ENCODE measurements at places on chromosomes 2 and 18.

DNA sequence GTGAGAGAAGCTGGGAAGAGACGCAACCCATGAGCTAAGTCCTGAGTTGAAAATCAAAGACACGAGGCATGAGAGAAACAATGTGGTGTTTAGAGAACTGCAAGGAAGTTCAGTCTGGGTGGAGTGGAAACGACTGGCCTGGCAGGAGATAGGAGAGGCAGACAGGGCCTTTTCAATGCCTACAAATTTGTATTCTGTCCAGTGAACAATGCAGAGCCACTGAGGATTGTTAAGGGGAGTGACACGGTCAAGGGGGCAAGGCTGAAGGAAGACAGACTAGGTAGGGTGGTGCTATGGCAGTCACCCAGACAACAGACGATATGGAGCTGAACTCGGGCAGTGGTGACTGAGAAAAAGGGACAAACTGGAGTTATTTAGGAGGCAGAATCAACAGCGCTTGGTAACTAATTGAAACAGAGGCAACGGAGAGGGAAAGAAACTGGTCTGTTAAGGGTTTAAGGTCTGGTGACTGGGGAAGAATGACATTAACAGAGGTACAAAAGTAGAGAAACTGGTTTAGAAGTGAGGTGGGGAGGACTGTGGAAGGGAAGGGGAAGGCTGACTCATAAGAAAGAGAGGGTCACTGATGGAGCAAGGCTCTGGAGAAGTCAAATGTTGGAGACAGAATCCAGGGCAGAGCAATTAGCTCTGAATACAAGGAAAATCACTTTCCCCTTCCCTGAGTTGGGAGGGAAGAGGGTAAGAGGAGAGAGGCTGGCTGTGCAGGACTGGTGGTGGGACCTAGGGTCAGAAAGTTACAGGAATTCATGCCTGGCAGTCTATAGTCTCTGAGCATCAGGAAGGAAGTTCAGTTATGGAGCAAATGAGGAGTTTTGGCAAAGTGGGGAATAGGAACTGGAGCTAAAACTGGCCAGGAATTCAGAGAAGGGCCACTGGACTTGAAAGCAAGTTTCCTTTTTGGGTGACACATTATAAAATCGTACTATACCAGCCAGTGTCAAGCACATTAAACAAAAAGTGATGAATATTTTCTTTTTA is 63.4 kb upstream of the CHRNA1 start:
- DNase-seq = no peak

DNA sequence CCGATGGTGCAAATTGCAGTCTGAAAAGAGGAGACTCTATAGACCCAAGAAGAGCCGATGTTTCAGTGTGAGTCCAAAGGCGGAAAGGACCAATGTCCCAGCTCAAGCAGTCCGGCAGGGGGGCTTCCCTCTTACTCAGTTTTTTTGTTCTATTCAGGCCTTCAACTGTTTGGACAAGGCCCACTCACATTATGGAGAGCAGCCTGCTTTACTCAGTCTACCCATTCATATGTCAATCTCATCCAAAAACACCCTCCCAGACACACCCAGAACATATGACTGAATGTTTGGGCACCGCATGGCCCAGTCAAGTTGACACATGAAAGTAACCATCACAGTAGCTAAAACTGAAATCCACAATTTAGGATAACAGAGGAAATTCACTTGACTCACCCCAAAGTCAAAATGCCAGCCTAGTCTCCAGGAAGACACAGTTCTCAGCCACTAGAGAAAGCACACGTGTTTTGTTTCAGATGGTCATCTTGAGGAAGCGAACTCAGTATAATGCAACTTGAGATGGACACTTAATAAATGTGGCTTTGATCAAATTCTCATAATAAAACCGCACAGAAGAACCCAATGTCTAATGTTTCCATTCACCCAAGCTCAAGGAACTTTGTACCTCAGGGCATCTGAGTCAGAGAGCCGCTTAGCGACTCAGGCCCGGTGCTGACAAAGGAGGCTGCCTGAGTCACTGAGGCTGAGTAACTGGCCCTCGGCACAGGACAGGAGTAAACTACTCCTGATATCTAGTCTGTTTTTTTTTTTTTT is 2.4 kb downstream of the FHL2 start:
- peak; percentile 76 for DNase-seq

DNA sequence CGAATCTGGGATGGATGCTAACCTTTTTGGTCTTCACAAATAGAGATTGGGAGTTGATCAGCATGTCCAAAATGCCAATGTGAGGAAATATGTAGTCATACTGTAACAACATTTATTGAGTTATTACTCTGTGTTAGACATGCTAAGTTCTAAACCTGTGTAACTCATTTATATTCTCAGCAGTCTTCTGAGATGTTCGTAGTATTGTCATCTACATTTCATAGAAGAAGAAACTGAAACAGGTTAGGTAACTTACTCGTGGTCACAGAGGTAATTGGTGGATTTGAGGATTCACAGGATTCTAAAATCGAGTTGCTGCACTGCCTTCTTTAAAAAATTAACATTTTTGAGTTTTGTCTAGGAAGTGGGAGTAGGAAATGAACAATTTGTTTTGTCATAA is 162.1 kb downstream of the UBE2E3 start:
- no peak for DNase-seq

DNA sequence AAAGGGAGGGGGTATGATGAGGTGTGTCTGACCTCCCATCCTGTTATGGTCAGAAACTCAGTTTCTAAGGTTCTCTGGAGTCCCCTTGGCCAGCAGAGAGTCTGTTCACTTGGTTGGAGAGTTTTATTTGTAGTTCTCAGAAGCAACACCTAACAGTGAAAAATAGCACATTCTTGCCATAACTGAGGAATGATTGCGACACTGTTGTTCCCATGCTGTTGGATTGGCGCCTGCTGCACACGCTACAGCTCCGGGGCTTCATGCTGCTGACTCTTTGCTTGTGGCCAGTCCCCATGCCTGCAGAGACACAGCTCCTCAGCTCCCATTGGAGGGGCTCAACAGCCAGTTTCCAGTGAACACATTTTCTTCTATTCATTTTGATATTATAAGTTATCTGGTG is 42.1 kb downstream of the TPGS2 start:
- no peak for DNase-seq

- no peak for DNase-seq
Observed at GRCh38 chr2:67666386-67667053, 269.4 kb downstream of the ETAA1 start.

- no peak for DNase-seq
Observed at GRCh38 chr2:169808221-169808620, 9.6 kb downstream of the SSB start.

DNA sequence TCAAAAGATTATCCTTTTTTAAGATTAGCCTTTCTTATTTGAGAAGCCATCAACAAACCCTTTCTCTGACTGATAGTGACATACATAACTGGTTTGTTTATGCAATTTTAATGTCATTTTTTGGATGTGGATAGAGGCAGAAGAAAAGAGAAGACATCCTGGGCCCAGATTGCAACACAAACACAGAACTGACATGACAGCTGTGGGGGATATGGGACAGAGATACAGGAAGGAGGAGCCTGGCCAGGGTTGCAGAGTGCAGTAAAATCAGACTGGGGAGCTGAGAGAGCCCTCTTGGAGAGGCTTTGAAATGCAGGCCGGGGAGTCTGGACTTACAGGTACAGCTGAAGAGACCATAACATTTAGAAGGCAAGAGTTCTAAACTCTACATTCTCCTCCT is 65.1 kb downstream of the SIGLEC15 start:
- DNase-seq = peak; percentile 55

GRCh38 chr2:161138429-161138828 is 21.8 kb upstream of the TANK start:
- DNase-seq = no peak

GRCh38 chr18:70362258-70362657 is 73.4 kb downstream of the SOCS6 start:
- DNase-seq = no peak

DNA sequence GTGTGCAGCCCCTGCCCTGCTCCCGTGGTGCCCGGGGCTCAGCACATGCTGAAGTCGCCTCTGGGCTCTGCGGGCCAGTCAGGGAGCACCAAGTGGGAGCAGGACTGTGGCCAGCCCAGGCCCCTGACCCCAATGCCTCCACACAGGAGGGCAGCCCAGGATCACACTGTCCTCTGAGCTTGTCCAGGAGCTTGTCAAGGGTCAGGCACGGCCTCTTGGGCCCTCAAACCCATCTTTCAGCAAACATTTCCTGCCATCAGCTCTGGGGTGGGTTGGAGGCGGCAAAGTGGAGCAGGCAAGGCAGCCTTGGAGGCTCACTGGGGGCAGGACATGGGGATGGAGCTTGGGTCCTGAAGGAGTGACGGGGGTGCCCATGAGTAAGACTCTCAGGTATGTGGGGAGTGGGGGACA is 10.3 kb downstream of the SNED1 start:
- DNase-seq = no peak

GRCh38 chr18:45174629-45175136 is 440.6 kb upstream of the SLC14A2 start:
- no peak for DNase-seq

GRCh38 chr2:120566331-120567035 is 169.2 kb upstream of the GLI2 start:
- no peak for DNase-seq

- no peak for DNase-seq
Observed at GRCh38 chr18:58997811-58998337, 133.2 kb downstream of the ZNF532 start.

- no peak for DNase-seq
Observed at GRCh38 chr18:3279201-3280185, 17.6 kb downstream of the MYL12B start.

GRCh38 chr2:60313470-60314172 is 239.8 kb downstream of the BCL11A start:
- DNase-seq = no peak

GRCh38 chr2:74008761-74009395 is 24.2 kb downstream of the TET3 start:
- no peak for DNase-seq

DNA sequence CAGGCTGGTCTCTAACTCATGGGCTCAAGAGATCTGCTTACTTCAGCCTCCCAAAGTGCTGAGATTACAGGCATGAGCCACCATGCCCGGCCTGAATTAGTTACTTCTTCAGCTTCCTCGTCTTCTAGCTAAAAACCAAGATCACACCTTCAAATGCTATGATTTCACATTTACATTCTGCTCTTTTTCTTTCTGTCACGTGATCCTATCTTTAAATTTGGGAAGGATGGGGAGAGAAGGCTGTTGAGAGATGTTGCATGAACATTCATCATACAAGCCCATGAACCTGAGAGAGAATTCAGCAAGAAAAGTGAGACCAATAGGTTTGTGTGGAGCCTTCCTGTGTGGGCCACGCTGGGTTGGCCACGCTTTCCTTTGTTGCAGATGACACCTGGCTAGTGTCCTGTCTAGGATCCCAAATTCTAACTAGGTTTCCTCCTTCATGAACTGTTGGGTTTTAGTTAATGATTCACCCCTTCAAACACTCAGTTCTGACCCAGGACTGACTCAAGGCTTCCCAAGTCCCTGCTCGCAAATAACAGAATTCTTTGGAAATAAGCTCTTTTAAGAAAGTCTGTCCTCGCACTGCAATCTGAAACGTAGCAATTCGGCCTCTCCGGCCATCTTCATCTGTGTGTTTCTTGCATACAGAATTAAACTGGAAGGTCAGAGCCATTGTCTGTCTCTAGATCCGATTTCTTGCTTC is 57.3 kb upstream of the CREB1 start:
- no peak for DNase-seq

Measured in hematopoietic multipotent progenitor cell treated with erythropoietin and hydrocortisone succinate and interleukin-3 and kit ligand, for 4 days (in vitro differentiated cells).